ENCODE measurements at places on chromosomes 11 and 22.

- DNase-seq, result peak; percentile 30
Measured at GRCh38 chr11:111148953-111149352, 96.6 kb upstream of the POU2AF2 start.

DNA sequence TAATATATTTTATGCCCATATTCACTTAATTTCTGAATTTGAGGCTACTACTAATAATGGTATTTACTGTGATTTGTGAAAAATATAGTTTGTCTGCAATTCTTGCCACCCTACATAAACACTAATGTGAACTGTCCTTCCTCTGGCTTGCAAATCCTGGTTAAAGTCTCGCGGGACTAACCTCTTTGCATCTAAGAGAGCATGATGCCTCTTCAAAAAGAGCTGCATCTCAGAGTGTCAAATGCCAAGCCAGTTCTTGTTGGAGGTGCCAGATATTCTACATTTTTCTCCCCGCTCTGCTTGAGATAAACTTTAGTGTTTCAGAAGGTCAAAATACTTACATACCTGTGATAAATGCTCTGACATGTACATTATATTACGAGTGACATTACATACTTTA is 2.1 kb downstream of the ARHGAP42 start:
- no peak for DNase-seq

DNA sequence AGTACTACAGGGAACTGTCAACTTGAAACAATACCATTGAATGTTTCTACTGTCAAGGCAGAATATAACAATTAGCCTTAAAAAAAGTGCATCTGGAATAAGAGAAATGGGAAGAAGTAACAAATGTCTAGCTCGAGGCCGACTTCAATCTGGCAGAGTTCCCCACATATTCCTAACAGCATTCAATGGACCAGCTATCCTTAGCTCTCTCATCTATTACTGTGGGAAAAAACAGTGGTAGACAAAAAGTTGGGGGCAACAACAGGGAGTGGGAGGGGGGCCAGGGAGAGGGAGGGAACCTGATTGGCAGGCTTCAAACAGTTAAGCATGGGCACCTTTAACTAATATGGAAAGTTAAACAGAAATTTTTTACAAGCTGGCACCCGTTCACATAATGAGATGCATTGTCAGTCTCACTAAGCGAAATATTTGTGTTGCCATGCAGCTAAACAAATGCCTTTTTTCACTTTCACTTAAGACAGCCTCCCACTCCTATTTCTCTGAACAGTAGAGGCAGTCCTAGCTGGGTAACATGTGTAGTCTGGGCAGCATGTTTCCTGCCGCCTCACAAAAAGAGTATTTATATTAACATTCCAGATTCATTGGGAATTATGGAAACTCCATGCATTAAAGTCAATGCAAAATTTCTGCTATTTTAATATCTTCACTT is 62.2 kb upstream of the SOX6 start:
- DNase-seq, result peak; percentile 10

DNA sequence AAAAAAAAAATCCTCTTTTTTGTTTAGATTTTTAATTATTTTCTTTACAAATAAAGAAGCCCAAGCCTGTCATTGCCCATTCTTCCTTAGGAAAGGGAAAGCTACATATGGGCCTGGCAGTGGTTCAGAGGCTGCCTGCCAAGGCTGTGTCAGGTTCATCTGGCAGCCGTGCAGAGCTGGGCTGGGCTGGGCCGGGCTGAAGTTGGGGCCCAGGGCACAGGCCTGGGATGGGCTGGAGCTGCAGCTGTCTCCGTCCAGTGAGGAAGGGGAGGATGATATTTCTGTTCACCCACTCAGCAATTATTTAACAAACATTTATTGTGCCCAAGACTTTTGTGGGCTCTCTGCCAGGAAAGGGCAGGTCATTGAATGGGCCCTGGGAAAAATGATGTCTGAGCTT is 4.6 kb downstream of the PRR5L start:
- no peak for DNase-seq

GRCh38 chr11:69008737-69009440 is 4.2 kb downstream of the MRGPRF start:
- peak; percentile 98 for DNase-seq

- DNase-seq, result no peak
Measured at GRCh38 chr11:6433998-6434660, 6.7 kb downstream of the HPX start.

GRCh38 chr11:10236840-10237239 is 57.2 kb downstream of the SBF2 start:
- no peak for DNase-seq

GRCh38 chr11:117396970-117397369 is 69.3 kb downstream of the CEP164 start:
- no peak for DNase-seq

DNA sequence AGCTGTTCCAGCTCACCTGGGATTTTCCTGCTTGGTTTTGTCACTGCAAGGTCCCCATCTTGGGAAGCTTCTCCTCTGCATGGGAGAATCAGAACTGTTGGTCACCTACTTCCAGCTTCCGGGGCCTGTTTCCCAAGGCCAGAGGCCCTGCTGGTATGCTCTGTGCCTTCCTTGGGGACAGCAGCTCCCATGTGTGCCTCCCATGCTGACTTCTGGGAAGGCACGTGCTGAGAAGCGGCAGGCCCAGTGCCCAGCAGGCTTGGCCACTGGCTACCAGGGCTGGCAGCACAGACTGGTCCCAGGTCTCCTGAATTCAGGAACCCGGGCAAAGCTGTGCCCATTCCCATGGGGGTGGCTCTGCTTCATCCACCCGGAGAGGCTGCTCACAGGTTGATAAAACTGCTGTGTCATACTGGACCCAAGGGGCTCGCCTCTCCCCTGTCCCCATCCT is 33.8 kb downstream of the MYEOV start:
- no peak for DNase-seq

GRCh38 chr11:14902650-14903350 is 10.8 kb upstream of the CYP2R1 start:
- peak; percentile 80 for DNase-seq

DNA sequence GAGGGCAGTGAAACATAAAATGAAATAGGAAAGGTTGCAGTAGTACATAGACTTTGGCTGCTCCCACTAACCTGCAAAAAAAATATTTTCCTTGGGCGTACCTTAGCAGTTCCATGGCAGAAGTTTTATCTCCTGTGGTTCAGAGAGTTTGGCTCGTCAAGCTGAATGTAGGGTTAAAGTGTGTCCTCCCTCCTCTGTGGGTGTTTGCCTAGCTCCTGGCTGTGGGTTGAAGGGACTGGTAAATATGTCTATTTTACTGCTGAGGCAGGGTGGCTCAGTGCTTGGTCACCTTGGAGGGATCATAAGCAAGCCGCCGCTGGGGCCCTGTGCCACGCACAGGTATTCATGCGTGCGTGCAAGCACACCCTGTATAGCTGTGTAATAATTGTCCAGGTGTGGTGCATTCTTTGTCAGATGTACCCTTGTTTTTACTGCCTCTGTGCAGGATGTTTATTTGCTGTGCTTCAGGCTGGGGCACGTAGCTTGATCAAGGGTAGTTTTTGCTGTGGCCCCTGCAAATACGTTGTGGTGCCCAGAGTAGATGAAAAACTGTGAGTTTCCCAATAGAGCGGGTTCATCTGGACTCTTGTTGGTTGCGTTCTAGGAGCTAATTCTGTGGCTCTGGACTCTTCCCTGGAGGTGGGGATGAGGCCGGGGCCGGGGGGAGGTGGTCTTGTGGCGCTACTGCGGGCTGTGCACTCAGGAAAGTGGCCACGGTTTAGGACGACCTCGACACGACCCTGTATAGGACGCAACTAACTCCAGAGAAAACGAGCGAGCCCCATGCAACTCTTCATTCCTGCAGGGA is 732 bp upstream of the SORL1 start:
- DNase-seq, result no peak

DNA sequence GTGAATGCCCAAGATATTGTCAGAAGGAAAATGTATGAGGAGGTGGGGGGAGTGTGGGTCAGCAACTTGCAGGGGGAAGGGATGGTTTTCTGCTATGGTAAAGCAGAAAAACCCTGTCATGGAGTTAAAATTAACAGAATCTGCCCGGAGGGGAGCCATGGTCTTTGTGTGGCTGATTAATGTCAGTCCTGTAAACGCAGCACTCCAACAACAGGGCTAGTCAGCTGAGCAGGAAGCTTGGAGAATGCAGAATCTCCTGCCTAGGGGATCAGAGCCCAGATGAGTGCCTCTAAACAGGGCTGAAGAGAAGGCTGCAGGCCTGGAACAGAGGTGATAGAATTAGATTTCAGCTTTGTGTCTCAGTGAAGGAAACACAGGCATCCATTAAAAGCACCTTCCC is 140.9 kb upstream of the MTNR1B start:
- no peak for DNase-seq

DNA sequence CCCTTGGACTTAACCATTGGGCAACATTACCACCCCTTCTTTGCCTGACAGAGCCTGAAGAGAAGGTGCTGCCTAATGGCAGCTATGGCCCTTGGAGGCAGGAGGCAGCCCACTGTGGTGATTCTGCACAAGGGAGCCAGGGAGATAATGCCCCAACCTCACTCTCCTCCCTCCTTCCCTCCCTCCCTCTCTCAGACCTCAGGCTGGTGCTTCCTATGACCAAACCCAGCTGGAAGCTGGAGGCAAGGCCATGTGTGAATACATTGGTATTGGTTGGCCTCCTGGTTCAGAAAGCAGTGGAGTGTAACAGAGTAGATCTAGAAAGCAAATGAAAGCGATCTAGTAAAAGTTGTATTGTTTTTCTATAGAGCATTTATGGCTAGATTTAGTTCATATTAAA is 233.1 kb downstream of the CSNK2A3 start:
- no peak for DNase-seq

GRCh38 chr22:22067192-22067591 is 84.6 kb upstream of the TOP3B start:
- DNase-seq, result no peak

DNA sequence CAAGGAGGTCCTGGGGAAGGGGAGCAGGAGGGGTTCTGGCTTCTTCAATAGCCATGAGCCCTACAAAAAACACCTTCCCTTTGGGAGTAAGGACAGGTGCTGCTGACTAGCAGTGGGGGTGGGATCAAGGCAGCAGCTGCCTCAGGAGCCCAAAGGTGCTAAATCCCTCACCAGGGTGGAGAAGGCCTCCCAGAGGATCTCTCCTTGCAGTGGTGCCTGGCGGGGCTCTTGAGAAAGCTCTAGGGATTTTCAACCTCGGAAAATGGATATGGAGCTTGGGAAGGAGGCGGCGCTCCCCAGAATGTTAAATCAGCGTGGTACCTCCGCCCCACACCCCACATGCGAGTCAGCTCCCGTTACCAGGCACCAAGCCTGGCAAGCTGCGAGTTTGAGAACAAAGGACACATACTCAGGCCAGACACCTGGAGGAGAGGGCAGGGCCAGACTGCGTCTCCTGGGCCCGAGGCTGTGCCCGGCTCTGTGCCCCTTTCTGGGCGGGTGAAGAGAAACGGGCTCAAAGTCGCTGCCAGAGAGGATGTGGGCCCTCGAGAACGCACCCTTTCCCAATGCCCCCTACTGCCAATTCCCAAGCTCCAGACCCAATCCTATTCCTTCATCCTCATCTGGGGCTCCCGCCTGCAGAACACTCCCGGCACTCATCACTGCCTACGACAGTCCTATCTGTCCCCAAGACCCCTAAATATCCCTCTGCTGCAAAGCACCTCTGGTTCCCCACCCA is 139.0 kb downstream of the BRD1 start:
- DNase-seq, result no peak

GRCh38 chr11:131402040-131402439 is 31.6 kb downstream of the NTM start:
- no peak for DNase-seq

- peak; percentile 6 for DNase-seq
Measured at GRCh38 chr11:80958987-80959386, 1518.2 kb upstream of the TENM4 start.

GRCh38 chr11:45335434-45335833 is 49.3 kb upstream of the SYT13 start:
- no peak for DNase-seq

DNA sequence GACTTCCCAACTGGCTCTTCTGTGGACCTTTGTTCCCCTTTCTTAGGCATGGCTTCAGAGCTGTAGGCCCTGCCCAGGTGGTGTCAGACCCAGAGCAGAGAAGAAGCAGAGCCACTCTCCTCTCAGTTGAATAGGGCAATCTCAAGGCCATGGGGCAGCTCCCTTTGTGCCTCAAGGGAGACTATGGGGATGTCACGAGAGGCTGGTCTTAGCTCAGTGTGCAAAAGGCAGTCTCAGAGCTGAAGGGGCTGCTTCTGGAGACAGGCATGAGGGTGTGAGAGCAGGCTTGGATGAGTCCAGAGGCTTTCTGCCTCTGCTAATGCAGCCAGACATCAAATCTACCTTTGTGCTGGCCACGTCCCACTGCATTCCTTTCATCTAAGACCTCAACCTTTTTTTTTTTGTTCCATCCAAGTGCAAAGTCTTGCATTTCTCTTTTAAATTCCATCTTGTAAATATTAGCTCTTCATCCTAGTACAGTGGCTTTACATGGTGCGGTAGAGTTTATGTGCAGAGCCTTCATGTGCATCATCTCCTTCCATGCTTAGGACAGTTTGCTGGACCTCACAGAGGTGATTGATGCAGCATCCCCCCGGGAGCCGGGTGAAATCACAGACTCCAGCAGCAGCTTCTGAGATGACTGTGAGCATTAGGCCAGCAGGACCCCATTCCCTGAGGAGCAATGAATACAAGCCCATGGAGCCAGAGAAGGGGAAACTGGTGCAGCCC is 34.2 kb upstream of the FCHSD2 start:
- no peak for DNase-seq

DNA sequence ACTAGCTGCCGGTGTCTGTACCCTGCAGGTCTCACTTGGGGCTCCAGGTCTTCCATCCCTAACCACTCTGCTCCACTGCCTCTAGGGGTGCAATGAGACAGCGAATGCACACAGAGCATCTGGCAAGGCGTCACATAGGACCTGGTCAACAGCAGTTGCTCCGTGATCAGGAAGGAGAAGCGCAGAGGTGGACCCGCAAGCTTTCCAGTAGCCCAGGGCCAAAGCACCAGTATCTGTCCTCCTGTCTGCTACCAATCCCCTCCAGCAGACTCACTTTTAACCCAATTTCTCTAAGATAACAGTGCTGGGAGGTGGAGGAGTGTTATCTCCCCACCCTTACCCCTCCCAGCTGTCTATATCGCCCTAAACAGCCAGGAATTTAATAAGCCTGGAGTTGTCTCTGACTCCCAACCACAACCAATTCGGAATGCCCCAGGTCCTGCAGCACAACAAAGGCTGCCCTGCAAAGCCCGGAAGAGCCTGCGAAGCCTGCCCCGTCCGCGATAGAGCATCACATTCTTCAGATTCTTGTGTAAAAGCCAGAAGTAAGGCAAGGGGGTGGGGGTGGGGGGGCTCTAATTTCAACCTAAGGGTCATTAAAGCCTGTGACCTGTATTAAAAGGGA is 19.3 kb downstream of the MYH9 start:
- DNase-seq, result peak; percentile 89

GRCh38 chr11:20162824-20163782 is 2.8 kb upstream of the DBX1 start:
- DNase-seq, result peak; percentile 27

GRCh38 chr11:59283825-59284772 is 71.4 kb upstream of the MPEG1 start:
- DNase-seq, result peak; percentile 43

GRCh38 chr11:58771458-58771855 is 39.7 kb upstream of the GLYAT start:
- peak; percentile 36 for DNase-seq

- no peak for DNase-seq
Measured at GRCh38 chr11:84564867-84565184, 1062.3 kb downstream of the DLG2 start.

- DNase-seq, result peak; percentile 49
Measured at GRCh38 chr11:95521133-95521542, 268.4 kb downstream of the FAM76B start.

- no peak for DNase-seq
Measured at GRCh38 chr22:44030702-44031082, 6.6 kb downstream of the PARVB start.
